ENCODE measurements at places on chromosomes 13 and 19.
A peak's percentile ranks its signal among the peaks of the same experiment; 100 is the strongest.

GRCh38 chr13:40657307-40657706 lies 9.1 kb downstream of the FOXO1 start:
- DNase-seq, result no peak

- no peak for DNase-seq
These were observed 1.4 kb downstream of the MYCBP2 start for GRCh38 chr13:77325371-77325980.

DNA sequence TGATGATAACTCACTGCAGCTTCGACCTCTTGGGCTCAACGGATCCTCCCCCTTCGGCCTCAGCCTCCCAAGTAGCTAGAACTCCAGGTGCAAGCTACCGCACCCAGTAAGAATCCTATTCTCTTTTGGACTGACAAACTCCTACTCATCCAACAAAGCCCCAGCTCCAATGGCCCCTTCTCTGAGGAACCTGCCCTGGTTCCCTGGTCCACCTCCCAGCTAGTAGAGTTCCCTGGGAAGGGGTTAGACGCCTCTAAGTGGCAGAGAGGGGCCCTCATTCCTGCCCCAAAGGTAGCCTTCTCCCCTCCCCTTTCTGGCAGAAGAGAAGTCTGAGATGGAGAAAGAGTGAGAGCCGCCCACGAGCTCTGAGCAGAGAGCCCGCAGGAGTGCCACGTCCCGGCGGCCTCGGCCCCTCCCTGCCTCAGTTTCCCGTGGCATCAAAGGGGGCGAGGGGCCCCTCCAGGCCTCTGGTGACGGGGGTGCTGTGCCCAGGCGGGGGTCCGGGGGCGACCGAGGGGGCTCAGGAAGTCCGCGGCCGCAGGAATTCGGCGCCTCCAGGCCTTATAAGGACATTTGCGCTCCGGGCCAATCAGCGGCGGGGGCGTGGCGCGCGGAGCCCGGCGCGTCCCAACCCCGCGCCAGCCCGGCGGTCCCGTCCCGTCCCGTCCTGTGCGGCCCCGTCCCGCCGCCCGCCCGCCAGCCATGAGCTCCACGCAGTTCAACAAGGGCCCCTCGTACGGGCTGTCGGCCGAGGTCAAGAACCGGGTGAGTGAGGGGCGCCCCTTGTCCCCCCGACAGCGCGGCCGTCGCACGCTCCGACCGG lies at the start of gene CNN2:
CNN2 (plus strand) TSS at position 649 of the 823 bp plus-strand sequence; CDS start at position 703, 54 bp downstream.
- peak; percentile 50 for DNase-seq

GRCh38 chr19:48659768-48660167 lies 13.0 kb downstream of the NTN5 start:
- DNase-seq, result no peak

GRCh38 chr13:94860981-94861407 lies 148.6 kb upstream of the SOX21 start:
- DNase-seq, result no peak

DNA sequence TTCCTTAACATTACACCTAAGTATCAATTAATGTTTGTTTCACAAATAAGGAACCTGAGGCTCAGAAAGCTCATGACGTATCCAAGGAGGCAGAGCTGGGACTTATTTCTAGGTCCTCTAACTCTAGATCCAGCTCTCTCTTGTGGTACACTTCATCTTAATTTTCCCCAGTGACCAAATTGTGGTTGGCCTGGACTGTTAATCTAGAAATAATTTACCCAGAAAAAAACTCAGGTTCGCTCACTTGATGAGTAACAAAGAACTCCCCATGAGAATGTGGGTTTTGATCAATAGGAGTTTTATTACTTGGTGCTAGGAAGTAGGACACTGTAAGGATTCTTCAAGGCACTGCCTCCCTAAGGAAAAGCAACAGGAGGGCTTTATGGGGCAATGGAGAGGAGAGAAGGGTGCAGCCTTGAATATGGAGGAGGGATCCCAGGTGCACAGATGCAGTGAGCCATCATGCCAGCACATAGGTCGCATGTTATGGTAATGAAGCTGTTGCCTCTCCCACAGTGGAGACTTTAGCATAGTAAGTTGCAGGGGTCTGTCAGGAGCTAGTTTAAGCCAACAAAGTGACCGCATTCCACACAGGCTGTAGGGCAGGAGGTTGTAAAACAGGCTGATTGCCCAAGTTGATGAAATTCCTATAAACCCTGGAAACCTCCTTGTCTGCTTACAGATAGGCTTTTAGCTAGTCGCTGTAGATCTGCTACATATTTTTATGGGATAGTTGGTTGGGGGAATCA lies 14.7 kb downstream of the RAP2A start:
- no peak for DNase-seq

GRCh38 chr13:79458436-79458835 lies 22.5 kb upstream of the NDFIP2 start:
- DNase-seq, result no peak

Data from activated T-helper 1 cell treated with Interleukin-2 at 50 U/mL for 16 hours (primary cell).